ENCODE measurements at places on chromosomes 13 and 19.
A peak's percentile ranks its signal among the peaks of the same experiment; 100 is the strongest.

DNA sequence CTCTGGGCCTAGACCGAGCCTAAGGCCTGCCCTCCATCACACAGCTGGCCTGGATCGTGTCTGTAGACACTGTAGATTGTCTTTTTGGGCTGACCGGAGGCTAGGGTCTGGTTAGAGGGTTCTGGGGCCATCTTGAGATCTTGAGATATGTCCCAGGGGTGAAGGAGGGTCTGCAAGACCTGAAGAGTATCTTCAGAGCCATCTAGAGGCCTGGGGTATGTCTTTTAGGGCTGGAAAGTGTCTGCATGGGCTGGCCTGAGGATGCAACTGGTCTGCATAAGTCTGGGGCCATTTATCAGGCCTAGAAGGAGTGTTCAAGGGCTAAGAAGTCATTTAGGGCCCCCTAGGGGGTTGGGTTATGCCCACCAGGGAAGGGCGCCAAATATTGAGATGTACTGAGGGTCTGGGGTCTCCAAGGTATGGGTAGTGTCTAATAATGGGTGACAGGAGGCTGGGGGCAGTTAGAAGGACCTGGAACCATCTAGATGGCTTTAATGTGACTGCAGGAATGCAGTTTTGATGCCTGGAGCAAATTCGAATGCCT is 555 bp downstream of the SCAF1 start:
- DNase-seq: no peak

GRCh38 chr13:31236211-31236786 is 36.5 kb downstream of the B3GLCT start:
- DNase-seq: peak; percentile 75

- DNase-seq: no peak
These were observed 141.2 kb downstream of the TEX29 start for GRCh38 chr13:111461445-111462149.

DNA sequence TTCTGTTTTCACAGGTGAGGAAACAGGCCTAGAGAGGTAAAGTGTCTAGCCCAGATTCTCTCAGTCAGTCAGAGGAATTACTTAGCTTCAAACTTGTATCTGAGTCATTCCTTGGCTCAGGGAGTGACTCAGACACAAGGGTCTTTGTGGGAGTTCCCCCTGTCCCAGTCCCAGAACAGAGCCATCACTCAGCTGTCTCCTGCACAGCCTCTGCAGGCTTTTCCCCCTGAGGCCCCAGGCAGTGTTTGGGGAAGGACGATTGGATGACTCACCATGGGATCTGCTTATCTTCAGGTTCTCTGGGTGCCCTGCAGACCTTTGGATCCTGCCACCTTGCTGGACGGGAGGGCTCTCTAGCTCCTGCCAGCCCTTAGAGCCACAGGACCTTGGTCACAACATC is 13.2 kb downstream of the ZNF793 start:
- peak; percentile 56 for DNase-seq

All from DMS53 (cell line).